Naive thymus-derived CD4-positive, alpha-beta T cell (primary cell): ENCODE measurements at places on chromosomes 12 and 14.

- no peak for DNase-seq
Measured at GRCh38 chr12:53306826-53307225, 7.3 kb downstream of the MYG1 start.

DNA sequence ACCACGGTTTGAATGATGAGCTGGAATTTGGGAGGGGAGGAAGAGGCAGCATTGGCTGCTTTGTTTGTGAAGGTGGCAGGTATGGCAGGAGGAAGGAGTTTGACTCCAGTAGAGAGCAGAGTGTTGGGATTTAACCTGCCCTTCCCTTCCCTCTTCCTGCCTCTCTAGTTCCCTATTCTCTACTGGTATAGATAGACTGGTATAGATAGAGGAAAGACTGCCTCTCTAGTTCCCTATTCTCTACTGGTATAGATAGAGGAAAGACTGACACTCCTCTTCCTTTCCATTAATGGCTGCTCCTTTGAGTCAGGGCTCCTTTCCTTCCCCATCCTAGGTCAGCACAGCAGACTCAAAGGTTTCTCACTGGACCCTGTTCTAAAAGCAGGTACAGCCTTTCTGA is 8.4 kb upstream of the SYCP3 start:
- no peak for DNase-seq

- DNase-seq = peak; percentile 39
Measured at GRCh38 chr12:68374307-68374982, 42.3 kb upstream of the MDM1 start.

DNA sequence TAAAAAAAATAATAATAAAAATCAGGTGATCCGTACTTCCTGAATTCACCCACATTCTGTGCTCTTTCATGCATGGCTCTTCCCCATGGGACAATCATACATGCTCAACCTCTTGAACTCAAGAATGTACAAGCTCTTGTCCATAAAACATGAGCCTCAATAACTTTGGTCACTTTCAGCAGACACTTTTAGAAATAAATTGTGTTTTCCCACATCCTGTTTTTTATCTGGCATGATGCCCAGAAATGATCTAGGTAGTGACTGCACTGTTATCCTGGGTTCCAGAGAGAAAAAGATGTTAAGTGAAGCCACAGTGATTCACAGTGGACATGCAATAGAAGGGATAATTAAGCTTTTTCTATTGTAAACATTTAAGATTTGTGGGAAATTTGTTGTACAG is 537.6 kb upstream of the TMEM132C start:
- no peak for DNase-seq

- no peak for DNase-seq
Measured at GRCh38 chr14:20002319-20002718, 356 bp downstream of the OR4Q2 start.

DNA sequence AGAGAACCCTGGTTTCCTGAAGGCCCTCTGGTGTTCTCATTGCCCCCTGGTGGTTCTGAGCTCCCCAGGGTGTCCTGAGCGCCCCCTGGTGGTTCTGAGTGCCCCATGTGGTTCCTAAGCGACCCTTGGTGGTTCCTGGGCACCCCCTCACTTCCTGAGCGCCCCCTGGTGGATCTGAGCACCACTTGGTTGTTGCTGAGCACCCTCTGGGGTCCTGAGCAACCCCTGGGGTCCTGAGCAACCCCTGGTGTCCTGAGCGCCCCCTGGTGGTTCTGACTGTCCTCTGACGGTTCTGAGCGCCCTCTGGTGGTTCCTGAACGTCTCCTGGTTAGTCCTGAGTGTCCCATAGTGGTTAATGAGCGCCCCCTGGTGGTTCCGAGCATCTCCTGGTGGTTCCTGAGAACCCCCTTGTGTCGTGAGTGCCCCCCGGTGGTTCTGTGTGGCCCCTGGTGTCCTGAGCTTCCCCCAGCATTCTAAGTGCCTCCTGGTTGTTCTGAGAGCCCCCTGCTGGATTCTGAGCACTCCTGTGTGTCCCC is 568.3 kb downstream of the TMEM121 start:
- DNase-seq = peak; percentile 17
